Activated effector memory CD4-positive, alpha-beta T cell treated with anti-CD3 and anti-CD28 coated beads, Interleukin-2, amount 50 U/mL, for 16 hours (primary cell): ENCODE measurements at places on chromosomes 7 and 10.

- DNase-seq = no peak
Observed at GRCh38 chr7:157538321-157538720, 201.5 kb downstream of the DNAJB6 start.

- DNase-seq = no peak
Observed at GRCh38 chr7:128267595-128267924, 26.5 kb downstream of the LEP start.

DNA sequence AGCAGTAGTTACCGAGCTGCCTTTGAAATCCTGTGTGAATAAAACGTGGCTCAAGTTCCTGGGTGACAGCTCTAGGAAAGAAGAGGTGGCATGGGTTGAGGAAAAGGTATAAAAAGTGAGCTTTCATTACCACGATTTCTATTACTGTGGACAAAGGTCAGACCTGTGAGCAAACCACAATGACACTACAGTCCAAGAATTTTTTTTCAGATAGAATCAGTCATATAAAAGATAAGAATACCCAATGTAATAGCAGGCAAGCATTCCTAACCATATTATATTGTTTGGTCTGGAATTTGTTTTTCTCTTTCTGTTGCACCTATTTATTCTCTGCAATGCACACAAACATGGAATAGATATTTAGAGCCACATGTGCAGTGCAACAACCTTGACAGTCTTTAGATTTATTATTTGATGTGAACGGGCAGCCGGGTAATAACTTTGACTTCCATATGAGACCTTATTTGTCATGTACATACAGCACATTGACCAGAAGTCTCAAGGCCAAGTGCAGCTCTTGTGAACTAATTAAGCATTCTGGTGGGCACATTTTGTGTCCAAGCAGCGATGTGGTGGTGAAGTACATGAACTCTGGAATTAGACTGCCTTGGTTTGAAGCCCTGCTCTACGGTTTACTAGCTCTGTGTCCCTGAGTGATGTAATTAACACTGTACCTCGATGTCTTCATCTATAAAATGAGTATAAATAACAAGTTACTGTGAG is 156.8 kb downstream of the NRCAM start:
- DNase-seq = no peak

DNA sequence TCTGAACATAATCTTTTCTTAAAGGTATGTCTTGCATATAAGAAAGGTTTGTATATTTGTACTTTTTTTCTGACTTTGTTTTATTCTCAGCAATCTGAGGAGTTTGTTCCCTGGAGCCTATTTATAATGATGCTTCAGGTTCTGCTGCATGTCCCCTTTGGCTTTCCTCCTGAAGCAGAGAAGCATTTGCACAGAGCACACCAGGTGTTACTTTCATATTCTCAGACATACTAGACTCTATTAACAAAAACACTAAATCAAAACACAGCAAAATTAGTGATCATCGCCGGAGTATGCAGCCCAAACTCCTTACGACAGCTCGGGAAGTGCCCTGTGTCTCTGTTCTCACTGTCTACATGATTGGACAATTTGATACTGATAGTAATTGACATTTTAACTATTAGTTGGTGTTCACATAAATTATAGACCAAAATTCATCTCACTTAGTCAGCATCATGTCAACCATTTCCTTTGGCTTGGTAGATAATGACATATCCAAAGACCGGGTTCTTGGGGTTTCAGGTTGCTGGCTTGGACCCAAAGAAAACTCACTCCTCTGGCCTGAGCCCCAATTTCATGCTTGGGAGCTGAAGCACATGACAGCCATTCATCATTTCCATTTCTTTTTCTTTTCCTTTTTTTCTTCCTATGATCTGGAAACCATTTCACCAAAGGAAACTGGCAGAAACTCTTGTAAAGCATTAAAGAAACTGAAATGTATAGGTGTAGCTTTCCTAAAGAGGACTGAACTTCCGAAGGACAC is 400.1 kb upstream of the NRP1 start:
- DNase-seq = no peak

DNA sequence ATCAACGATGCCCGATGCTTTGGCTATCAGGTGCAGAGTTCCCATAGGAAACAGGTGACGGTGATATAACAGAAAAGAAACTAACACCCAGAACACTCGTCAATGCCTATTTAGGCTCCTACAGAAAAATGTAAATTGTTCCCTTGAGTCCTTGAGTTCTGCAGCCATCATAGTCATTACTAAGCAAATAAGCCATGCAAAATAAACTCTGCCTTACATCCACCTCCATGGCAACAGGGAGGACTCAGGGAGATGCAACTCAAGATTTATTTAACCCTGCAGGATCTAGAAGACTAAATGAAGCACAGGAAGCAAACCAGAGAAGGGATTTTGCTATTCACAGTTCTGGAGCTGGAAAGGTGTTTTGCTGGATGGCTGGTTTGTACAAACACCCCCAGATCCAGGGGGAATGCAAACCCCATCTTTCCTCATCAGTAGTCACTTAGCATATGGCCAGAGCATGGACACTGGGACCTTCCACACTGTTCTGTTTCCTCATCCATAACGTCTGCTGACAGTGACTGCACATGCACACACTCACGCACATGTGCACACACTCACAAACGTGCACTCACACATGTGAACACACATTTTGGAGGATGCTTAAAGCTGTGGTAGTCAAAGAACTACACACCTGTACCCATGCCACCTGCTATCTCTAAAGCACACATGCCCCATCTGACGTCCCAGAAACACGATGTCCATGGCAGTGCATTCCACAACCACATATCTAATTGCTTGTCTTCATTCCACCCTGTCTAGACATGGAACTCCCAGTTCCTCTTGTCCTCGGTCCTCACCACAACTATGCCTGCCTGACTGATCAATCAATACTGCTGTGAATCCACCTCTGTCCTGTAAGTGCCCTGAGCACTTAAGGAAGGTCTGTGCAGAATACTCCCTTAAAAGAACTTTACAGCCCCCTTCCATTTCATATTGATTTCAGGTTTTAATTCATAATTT is 178.2 kb downstream of the COBL start:
- DNase-seq = no peak

DNA sequence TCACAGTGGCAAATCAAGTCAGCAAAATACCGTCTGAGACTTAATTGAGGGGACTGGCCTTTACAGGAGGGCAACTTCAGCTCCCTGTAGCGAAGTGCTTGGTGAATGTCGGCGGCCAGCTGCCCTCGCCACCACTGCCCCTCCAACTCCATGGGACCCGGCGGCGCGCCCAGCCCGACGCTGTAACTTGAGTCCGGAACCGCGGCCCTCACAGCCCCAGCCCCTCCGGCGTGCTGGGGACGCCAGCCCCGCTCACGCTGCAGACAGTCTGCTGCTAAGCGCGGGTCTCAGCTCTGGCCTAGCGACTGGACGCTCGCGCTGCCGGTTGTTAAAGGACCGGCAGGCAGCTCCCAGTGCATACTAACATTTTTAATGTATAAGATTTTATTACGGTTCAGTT is 113.4 kb upstream of the NUPR2 start:
- DNase-seq = no peak

DNA sequence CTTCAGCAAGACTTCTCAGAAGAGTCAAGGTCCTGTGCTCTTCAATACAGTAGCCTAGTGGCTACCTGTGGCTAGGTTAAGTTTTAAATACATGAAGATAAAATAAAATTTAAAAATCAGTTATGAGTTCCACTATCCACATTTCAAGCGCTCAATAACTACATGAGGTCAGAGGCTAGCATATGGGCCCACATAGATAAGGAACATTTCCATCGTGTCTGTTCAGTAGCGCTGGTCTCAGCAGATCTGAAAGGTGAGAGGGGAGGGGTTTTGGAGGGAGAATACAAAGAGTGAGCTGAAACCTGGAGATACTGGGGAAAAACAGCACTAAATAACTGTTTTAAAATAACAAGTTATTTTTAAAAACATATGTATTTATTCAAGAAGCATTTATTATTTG is 219.0 kb downstream of the TRIL start:
- no peak for DNase-seq

- no peak for DNase-seq
Observed at GRCh38 chr7:75690121-75690523, 48.6 kb downstream of the HIP1 start.

GRCh38 chr10:77131214-77131613 is 506.4 kb downstream of the KCNMA1 start:
- DNase-seq = no peak

DNA sequence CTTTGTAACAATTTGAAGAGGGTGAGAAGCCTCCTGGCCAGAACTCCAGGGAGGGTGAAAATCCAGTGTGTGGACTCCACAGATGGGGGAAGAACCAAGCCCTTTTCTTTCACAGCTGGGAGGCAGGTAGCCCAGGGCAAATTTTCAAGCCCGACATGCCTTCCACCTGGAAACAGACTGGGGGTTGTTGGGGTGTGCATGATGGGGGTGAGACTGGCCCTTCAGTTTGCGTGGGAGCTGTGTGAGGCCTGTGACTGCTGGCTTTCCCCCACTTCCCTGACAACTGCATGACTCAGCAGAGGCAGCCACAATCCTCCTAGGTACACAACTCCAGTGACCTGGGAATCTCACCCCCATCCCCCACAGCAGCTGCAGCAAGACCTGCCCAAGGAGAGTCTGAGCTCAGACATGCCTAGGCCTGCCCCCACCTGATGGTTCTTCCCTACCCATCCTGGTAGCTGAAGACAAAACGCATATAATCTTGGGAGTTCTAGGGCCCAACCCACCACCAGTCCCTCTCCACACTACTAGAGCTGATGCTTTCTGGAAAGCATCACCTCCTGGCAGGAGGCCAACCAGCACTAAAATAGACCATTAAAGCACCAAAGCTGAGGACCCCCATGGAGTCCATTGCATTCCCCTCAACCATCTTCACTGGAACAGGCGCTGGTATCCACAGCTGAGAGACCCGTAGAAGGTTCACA is 445.4 kb downstream of the TFEC start:
- DNase-seq = no peak

DNA sequence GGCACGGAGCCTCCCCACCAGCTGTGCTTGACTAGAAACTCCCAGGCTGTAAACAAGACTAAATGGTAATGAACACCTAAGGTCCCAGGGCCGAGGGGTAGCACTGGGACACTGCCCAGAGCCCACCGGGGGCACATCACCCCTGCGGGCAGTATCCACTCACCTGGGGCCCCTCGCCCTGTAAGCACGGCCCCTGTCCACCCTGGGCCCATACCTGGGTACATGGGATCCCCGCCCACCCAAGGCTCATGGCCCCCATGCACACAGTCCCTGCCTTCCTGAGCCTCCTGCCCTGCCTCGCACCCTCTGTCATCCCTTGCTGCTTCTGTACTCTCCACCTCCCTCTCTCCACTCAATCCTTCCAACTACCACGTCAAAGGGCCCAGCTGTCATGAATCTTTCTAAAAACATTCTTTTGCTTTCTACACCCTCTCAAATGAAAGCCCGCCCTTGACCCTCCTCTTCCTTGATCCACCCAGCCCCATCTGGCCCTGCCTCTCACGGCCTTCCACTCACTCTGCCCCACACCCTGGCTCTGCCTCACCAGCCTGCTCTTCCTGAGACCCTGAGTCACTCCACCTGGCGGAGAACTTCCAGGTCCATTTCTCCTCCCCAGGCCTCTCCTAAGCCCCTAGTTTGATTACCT is 173.1 kb downstream of the PARD3 start:
- no peak for DNase-seq

GRCh38 chr10:58517491-58518355 is 5.1 kb downstream of the BICC1 start:
- DNase-seq = no peak

GRCh38 chr7:40582539-40582938 is 447.7 kb downstream of the SUGCT start:
- no peak for DNase-seq

GRCh38 chr7:131234719-131235488 is 92.8 kb upstream of the MKLN1 start:
- DNase-seq = no peak

- peak; percentile 61 for DNase-seq
Observed at GRCh38 chr7:155191137-155191536, 106.5 kb upstream of the INSIG1 start.

DNA sequence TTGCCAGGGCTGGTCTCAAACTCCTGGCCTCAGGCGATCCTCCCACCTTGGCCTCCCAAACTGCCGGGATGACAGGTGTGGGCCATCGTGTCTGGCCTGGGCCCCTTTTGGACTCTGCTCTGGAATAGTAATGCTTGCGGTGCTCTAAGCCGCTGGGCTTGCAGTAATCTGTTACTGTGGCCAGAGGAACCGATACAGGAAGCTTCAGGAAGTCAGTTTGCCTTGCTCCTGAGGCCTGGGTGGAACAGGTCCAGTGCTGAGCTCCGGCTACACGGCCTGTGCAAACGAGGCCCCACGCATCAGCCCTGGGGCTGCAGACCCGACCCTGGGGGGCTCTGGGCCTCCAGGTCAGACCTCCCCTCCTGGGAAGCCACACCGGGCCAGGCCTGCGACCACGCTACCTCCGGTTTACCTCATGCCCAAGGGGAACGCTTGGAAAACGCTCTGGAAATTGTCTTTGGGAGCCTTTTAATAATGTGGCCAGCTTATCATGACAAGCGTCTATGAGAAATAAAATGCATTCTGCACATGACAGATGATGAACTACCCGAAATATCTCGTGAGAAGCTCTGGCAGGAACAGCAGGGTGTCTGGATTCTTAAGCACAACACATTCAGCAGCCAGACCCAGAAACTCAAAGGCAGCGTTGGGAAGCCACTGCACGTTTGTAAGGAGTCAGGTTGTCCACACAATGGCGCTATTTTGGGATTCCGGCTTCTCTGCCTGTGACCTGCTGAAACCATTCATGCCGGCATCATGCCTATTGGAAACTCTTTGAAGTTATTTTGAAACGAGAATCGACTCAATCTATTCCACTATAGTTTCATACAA is 10.1 kb upstream of the ADAP1 start:
- DNase-seq = peak; percentile 59

- DNase-seq = no peak
Observed at GRCh38 chr7:78562191-78562590, 763.6 kb downstream of the PHTF2 start.

- DNase-seq = no peak
Observed at GRCh38 chr7:36474283-36475010, 84.8 kb downstream of the ANLN start.

GRCh38 chr10:28120795-28121194 is 121.9 kb upstream of the ODAD2 start:
- DNase-seq = no peak

DNA sequence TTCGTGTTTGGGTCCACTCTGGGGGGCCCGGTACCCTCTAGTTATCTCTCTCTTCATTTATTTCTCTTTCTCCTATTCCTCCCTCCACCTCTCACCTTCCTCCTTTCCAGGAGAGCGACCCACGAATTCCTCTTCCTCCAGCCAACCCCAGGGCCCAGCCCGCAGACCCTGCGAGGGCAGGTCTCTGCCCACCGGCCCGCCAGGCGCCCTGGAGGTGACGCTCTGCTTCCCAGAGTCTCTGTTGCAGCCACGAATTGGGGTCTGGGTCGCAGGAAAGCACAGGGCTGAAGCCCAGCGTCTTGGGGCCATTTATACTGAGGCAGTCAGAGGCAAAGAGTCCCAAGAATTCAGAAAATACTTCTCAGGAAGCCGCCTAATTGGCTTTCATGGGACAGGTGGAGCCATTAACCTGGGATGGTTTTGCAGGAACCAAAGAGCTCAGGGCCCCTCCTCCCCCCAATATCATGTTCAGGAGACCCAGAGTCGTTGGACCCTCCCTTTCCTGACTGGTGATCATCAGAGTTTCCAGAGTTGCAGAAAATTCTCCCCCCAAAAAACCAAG is 2.7 kb upstream of the EN2 start:
- no peak for DNase-seq
